ENCODE measurements at places on chromosomes 7 and 10. TPM values are rescaled to one million over a fixed set of nuclear protein-coding genes. Genes with fewer than 3 reads are reported as not detected.

The TRUB1 gene
- total RNA-seq = 31.7 TPM

The HERPUD2 gene
- total RNA-seq = 22.4 TPM

The NODAL gene
- not detected for total RNA-seq

The STAG3 gene
- 1.6 TPM for total RNA-seq

The C10orf53 gene
- total RNA-seq = not detected

The TASOR2 gene
- total RNA-seq = 76.1 TPM

The CCL24 gene
- total RNA-seq = not detected

The CD36 gene
- total RNA-seq = 2.5 TPM

The KNDC1 gene
- total RNA-seq = 2.3 TPM

The TMEM140 gene
- total RNA-seq = 14.1 TPM

The EFCAB10 gene
- total RNA-seq = not detected

All from smooth muscle cell of trachea (primary cell).